COLO829 (cell line): ENCODE measurements at places on chromosomes 11 and 22.

DNA sequence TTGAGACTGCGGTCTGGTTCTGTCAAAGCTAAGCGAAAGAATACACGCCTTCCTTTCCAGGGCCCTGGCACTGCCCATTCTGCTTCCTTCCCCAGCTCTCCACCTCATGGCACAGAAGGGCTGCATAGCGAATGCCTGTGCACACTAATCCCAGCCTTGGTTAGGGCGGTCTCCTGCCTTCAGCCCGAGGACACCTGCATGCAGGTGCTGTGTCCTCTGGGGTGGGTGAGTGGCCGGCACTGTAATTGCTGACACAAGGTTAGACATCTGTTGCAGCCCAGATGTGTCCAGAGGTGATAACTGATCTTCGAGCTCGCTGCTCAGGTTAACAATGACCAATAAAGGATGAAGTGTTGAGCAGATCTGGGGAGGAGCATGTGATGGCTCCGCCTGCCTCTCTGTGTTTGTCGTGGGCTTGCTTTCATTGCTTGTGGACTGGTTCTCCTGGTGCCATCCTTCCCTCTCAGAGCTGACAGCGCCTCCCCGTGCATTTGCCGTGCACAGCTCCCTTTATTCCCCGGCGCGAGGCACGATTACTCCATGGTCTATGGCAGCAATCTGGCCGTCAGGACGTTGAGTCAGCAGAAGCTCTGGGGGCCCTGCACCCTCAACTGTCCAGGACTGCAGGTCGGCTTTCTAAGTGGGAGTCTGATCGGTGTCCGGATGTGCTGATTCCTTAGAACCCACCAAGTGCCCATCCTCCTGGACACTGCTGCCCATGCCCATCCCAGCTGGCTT lies 1088.2 kb downstream of the BRD1 start:
- no peak for DNase-seq

- no peak for DNase-seq
These were observed 153.2 kb upstream of the CCDC179 start for GRCh38 chr11:23013509-23013908.

DNA sequence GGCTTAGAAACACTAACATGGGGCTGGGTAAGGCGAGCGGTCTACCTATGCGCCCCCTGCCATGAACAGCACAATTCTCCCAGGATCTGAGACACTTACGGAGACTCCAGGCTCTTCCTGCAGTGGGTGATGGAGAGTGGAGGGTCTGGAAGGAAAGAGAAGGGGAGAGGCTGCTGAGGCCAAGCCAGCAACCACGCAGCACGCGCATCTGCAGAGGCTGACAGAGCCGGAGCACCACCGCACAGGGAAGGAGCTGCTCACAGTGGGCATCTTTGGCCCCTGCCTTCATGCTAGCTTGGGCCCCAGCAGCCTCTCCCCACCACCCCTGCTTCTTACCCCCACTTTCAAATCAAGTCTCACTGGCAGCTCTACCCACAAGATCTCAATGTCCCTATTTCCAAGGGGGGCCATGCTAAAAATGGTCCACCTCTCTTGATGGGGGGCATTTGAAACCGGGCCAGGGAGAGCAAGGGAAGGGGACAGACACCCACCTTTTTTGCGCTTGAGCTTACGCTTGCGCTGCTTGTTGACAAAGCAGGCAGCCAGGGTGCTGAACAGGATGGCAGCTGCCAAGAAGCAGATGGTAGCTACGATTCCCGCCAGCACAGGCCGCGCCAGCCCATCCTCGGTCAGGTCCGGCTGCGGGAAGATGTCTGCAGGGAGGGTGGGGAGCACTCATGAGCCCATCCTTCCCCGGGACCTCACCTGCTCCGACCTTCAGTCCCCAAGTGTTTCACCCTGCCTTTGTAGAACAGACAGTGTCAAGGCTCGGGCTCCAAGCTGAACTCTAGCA lies 34.5 kb downstream of the IGSF9B start:
- DNase-seq: no peak

GRCh38 chr11:134515081-134515960 lies 103.3 kb upstream of the B3GAT1 start:
- DNase-seq: no peak

DNA sequence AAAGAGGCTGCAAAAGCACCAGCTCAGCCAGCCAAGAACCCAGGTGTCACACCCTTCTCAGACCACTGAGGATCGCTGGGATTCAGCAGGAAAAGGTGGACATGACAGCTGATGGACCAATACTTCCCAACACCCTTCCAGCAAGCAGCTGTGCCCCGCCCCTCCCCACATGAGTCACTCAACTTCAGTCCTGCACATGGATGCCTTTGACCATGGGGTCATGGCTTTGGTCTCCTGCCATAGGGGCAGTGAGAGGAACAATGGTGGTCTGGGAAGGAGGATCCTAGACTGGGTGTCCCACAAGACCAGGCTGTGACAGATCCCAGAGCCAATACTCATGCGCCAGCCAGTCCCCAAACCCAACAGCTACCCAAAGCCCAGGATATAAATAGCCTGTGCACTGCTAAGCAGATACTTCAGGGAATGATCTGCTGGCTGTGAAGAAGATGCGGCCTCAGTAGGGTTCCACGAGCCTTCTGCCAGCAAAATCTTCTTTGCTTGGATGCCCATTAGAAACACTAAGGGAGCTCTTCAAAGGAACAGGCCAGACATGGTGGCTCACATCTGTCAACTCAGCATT lies 5.5 kb upstream of the RGL4 start:
- no peak for DNase-seq

- peak; percentile 41 for DNase-seq
These were observed 147.5 kb upstream of the CTSC start for GRCh38 chr11:88484873-88485621.

DNA sequence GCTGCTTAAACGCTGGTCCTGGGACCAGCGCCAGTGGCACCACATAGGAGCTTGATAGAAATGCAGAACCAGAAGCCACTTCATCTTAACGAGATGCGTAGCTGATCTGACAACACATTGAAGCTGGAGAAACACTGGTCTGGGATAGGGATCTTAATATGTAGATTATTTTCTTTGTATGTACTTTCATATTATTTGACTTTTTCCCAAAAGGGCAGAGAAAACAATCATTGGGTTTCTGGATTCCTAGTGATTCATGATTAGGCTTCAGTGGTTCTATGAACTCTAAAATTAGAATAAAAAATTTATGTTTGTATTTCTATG lies 12.3 kb downstream of the MPEG1 start:
- DNase-seq: no peak

DNA sequence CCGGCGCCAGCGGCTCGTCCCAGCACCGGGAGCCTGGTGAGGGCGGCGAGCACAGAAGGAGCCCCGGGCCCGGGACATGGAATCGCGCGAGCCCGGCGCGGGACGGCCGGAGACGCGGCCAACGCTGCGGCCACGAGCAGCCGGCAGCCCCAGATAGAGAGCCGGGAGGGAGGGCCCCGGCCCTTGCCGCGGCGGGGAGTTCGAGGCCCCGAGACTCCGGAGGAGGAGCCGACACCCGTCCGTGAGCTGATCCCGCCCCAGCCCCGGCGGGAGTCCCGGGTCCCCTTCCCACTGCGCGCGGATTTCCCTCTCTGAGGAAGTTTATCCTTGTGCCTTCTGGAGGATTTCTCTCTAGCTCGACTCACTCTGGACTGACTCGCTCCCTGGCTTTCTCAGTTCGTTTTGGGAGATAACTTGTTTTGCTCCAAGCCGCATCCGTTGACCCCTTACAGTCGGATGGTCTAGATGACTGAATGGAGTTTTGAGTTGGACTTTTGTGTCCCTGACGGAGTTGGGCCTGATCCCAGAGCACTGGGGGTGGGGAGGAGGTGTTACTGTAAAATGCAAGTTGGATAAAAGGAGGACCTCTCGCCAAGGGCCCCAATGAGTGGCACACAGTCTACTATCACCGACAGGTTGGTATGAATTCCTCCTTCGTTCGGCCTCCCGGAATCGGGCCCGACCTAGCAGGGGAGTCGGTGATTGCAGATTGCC lies 585 bp downstream of the ARHGEF12 start:
- DNase-seq: no peak

GRCh38 chr11:57903441-57904123 lies 120.1 kb upstream of the OR9Q1 start:
- DNase-seq: peak; percentile 40

DNA sequence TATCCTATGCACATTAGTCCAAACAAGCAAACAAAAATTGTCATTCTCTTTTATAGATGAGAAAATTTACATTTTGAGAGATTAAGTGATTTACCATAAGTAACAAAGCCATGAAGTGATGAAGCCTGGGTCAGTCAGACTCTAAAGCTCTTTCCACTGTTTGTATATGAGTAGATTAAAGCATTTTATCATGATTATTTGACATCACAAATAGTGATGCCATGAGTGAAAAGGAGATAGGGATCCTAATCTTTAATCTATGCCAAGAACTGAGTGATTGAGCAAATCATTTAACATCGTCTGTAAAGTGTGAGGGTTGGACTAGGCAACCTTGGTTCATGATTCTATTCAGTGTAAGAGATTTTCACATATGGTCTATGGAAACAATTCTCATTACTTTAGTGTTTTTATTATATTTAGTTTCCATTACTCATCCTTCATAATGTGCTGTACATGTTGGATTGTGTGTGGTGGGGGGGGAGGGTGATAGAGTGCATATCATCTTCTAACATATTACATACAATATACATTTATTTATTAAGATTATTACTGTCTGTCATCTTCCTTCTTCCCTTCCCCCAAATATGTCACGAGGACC lies 50.7 kb downstream of the ARHGEF12 start:
- no peak for DNase-seq

DNA sequence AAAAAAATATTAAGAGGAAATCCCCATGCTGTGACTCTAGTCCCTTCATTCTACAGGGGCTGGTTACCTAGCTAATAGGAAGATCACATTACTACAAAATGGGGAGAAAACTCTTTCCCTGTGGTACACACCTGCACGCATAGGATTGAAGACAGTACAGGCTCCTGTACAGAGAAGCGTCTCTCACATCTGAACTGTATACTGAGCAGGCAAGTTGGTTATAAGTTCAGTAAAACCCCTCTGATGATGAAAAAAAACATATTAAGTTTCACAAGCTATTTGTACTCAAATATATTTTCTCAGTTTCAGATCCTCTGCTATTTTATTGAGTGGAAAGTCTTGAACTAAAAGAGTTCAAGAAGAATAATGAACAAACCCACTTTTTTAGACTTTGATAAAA lies 156.9 kb upstream of the HSD17B12 start:
- DNase-seq: no peak

DNA sequence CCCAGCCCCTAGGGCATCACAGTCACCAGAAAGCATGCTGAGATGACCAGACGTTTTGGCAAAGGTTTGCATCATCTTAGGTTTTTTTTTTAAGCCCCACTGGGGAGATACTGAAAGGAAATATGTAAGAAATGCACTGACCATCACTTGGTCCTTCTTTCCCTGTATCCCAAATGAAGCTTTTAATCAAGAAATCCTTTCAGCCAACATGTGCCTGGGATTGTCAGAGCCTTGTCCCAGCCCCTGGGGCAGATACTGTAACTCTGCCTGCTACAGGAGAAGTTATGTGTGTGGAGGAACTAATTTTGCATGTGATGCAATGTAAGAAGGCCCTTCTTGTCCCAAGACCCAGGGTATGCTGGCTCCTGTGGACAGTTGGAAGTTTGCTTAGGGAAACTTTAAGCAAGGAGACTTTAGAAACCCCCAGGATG lies 65.6 kb downstream of the PPFIBP2 start:
- peak; percentile 33 for DNase-seq

- DNase-seq: peak; percentile 28
These were observed 29.6 kb downstream of the CAT start for GRCh38 chr11:34468209-34468841.

- no peak for DNase-seq
These were observed 80.8 kb downstream of the SIK3 start for GRCh38 chr11:117017456-117017855.

DNA sequence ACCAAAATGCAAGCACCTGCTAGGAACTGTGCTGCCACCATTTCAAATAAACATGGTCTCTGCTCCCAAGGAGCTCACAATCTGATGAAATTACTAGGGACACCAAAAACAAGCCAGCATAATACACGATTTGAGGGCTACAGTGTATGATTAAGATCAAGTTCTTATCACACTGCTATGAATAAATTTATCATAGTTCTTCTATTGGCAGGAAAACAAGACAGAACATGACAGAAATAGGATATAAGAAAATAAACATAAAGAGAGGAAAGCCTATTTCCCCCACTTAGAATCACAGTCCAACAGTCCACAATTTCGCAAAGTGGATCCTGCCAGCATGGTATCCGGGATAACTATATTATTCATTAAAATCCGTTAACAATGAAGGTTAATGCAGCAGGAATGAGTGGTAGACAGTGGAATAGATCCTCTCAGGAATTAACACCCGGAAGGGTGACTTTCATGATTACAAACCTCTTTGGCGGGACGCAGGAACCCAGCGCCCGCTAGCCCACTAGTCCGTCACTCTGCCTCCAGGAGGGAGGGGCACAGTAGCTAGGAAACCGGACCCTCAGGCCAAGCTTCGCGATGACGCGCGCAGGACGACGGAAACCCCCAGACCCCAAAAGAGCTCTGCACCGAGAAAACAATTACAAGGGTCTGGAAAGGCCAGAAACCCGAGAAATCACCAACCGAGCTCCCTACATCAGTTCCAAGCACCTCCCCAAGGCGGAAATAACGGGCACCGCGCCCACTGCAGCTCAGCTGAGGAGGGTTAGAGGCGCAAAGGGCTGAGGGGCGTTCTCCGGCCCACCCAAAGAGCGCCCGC lies 607 bp downstream of the CCDC82 start:
- DNase-seq: no peak

GRCh38 chr11:27112946-27113345 lies 72.3 kb downstream of the BBOX1 start:
- DNase-seq: no peak
